Stimulated activated CD4-positive, alpha-beta T cell treated with anti-CD3 and anti-CD28 coated beads, Interleukin-4, amount 100 ng/mL, for 24 hours (primary cell): ENCODE measurements at places on chromosomes 11 and 22.

DNA sequence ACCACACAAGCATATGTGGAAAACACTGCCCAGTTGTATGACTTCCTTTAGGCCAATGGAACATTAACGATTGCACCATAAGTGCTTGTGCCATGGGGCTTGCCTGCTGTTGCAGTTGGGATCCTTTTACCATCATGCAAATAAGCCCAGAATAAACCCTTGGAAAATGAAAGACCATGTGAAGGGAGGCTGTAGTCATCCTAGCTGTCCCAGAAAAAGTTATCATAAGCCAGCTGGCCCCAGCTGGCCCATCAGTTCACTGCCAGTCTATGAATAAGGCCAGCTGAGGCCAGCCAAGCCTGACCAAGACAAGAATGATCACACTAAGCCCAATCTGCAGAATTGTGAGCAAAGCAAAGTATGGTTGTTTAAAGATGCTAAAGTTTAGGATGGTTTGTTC, 253.9 kb upstream of the ARHGAP20 start:
- DNase-seq, result no peak

GRCh38 chr11:79594834-79595233, 154.0 kb upstream of the TENM4 start:
- DNase-seq, result no peak

DNA sequence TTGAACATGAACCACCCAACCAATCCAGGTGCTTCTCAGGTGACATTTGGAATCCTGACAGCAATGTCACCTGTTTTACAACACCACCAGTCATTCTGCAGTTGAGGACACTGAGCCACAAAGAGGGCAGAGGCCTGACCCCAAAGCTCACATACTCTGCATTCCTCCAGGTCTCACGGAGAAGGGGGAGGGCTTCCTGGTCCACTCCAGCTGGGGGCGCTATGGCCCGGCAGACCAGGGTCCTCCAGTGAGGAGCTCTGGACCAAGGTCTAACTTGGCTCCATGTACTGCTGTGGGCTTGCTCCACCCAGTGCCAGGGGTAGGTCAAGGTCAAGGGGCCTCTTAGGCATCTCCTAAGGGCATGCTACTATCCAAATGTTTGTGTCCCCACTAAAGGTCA, 1.5 kb upstream of the PNPLA3 start:
- DNase-seq, result no peak

- no peak for DNase-seq
Measured at GRCh38 chr11:117074119-117074518, 24.1 kb downstream of the SIK3 start.

DNA sequence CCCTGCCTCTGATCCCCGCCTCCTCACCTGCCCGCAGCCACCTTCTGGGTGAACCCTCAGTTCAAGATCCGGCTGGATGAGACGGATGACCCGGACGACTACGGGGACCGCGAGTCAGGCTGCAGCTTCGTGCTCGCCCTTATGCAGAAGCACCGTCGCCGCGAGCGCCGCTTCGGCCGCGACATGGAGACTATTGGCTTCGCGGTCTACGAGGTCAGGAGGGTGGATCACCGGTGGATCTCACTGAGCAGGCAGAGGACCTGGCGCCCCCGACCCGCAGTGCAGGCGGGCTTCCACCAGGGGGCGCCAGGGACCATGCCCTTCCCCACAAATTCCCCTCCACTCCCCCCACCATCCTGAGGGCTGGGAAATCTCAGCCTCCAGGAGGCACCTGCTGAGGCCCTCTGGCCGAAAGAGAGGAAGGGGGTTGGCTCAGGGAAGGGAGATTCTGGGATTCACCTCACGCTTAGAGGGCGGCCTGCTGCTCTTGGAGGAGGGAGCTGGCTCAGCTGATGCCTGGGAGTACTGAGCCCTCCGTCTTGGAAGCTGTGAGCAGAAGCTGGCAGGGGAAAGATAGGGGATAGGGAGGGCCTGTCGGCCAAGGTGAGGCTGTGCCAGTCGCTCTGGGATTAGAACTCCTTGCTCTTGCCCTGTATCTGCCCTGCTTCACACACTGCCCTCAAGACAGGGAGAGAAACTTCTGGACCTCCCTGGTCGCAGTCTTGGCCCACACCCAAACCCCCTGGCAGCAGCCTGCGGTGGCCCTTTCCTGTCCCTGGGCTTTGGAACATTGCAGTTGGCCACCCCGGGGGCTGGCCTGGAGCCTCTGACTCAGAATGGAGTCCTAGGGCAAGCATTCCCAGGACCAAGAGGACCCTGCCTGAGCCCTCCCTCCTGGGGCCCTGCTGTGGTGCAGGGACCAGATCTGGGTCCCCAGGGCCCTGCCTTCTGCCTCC, 23.2 kb downstream of the CAPN1 start:
- peak; percentile 47 for DNase-seq

- DNase-seq, result no peak
Measured at GRCh38 chr22:38129021-38129420, 18.5 kb upstream of the BAIAP2L2 start.

DNA sequence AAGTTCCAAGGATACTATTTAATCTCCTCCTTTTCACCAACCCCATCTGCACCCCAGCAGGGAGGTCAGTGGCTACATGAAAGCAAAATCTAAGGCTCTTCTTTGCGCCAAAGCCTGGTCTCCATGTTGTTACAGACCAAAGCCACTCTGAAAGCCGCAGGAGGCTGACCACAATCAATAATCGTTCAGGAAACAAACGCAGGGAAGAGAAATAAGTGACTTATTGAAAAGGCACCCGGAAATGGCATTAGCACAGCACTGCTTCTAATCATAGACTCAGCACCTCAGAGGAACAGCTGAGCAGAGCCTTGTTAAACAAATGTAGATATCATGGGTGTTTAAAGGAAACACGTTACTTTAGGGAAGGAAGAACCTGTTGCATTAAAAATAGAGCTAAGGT, 183.9 kb downstream of the KIRREL3 start:
- no peak for DNase-seq

GRCh38 chr11:44865866-44866272, 84.8 kb downstream of the TP53I11 start:
- DNase-seq, result no peak
